ENCODE measurements at places on chromosomes 4 and X.

DNA sequence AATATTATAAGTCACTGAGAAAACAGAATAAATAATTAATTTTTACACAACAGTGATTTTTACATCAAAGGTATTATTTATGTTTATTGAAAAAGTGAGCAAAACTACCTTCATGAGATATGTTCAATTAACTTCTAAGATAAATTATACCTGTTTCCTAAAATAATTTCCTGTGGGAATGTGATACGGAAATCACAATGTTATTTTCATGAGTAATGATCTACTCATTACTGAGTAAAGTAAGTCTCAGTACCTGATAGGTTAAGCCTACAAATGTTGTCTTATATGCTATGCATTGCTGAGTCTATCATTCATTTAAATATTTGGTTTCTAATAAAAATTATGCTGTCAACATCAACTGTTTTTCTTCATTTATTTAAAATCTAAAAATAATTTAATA lies 324.0 kb downstream of the STPG2 start:
- DNase-seq, result no peak

- DNase-seq, result no peak
These were observed 25.6 kb downstream of the ZBTB49 start for GRCh38 chr4:4315461-4316149.

- no peak for DNase-seq
These were observed 32.9 kb downstream of the LUZP4 start for GRCh38 chrX:115322375-115322774.

DNA sequence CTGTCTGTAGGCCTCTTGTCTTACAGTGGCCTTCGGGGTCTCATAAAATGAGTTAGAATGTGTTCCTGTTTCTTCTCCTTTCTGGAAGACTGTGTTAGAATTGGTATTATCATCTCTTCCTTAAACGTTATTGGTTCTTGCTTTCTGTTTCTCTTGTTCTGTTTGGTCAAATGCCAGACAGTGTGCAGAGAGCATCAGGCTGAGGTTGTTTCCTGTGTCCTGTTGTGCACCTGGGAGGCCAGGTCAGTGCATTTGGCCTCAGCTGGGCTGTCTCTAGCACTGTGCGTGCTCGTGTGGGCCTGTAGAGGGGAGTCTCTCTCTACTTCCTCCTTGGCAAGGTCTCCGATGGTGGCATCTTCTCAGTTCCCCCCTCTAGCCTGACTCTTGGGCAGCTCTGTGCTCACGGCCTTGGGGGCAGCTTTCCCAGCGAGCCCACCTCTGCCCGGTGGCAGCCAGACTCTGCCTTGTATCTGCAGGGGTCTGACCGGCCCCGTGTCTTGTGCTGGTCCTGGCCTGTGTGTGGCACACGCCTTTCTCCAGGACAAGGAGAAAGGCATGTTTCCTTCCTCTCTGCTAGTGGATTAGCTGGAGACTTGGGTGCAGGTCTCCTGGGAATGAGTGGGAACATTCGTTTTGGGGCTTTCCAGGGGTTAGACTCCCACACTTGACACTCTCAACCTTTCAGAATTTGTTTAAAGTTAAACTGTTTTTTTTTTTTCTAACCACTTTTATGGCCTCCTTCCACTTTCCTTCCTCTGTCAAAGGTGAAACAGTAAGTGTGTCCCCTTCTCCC lies 62.3 kb downstream of the FAM193A start:
- no peak for DNase-seq

DNA sequence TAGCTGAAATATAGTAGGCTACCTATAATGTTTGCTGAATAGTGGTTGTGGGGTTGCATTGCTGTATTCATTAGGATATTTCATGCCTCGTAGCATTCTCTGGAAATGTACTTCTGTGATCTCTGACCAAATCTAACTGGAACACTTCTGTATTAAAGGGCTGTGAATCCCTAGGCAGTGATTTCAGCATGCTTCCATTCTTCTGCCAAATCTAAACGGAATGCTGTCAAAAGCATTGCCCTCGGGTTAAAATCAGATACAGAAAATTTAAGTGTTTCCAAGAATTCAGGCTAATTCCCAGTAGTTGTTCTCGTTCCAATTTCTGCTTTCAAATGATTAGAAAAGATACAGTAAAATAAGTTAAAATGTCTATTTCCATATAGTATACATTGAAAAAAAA lies 1847.5 kb upstream of the IGFBP7 start:
- DNase-seq, result no peak

- DNase-seq, result no peak
These were observed 582.0 kb downstream of the ADGRL3 start for GRCh38 chr4:61782133-61782532.

- no peak for DNase-seq
These were observed 89.8 kb downstream of the PDGFRA start for GRCh38 chr4:54318904-54319303.

GRCh38 chrX:9749146-9749692 lies 16.4 kb downstream of the GPR143 start:
- DNase-seq, result no peak

Data from stimulated activated CD4-positive, alpha-beta T cell treated with anti-CD3 and anti-CD28 coated beads, Interleukin-1b, Interleukin-23, amount 100 ng/mL, for 1 hour (primary cell).